ENCODE measurements at places on chromosomes 13 and 19.

DNA sequence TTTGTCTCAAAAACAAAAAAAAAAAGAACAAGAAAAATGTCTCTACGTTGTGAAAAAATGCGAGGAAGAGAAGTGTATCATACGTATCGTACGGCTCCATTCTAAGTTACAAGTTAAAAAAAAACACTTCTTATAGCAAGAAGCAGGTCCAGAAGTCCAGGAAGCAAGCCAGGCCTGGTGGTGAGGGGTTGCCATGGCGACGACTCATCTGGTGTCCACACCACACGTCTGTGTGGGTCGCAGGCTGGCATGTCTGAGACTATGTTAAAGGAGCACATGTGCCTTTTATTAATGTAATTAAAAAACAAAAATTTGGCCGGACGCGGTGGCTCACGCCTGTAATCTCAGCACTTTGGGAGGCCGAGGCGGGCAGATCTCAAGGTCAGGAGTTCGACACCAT, 5.9 kb downstream of the MED16 start:
- no peak for DNase-seq

GRCh38 chr19:50669302-50670101, 20.3 kb downstream of the C19orf81 start:
- no peak for DNase-seq

DNA sequence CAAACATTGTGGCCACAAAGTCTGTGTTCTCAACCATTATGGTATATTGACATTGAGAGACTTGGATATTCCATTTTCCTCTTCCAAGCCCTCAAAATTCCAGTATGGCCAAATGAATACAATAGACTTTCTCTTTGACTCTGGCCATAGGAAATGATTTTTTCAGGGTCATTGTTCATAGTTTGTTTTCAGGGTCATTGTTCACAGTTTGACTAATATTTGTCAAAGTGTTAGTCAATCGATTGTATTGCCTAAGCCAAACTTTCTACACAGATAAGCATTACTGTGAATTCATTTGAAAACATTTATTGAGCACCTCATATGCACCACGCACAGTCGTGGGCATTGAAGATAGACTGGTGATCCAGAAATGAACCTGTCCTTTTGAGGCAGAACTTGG, 22.9 kb upstream of the FAM216B start:
- DNase-seq: no peak

- DNase-seq: no peak
Observed at GRCh38 chr19:920051-920864, 3.1 kb downstream of the KISS1R start.

- DNase-seq: no peak
Observed at GRCh38 chr13:32845952-32846950, 170.0 kb upstream of the KL start.

Data from NCI-H226 (cell line).